ENCODE measurements at places on chromosomes 3 and 15.

DNA sequence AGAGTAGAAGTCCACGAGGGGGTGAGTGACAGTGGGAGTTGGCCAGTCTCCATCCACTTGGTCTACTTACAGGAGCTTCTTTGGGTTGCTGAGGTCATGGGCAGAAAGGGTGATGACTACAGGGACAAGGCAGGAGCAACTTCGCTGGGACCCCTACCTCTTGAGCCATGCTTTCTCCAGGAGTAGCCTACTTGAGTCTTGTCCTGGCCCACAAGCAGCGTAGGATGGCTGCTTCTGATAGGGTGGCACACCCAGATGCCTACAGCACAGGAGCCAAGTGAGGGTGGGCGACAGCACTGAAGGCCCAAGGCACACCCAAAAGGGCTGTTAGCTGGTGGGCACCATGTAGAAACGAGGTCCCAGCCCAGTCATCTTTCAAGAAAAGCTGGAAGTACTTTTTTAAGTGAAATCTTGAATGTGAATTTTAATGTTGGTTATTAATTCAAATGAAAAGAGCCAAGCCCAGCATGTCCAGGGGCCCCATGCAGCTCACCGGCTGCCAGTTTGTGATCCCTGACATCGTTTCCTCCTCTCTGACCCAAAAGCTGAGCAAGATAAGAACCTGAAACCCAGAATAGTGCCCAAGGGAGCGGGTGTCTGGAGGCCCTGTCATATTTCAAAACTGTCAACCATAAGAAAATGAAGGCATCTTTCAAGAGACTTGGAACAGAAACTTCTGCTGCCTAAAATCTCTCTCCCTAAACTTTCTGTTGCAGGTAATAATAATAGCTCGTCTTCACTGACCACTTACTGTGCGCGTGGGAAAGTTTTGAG, 2.2 kb upstream of the CPEB1 start:
- DNase-seq, result no peak

GRCh38 chr3:49469037-49469935, 781 bp upstream of the DAG1 start:
- DNase-seq, result no peak

DNA sequence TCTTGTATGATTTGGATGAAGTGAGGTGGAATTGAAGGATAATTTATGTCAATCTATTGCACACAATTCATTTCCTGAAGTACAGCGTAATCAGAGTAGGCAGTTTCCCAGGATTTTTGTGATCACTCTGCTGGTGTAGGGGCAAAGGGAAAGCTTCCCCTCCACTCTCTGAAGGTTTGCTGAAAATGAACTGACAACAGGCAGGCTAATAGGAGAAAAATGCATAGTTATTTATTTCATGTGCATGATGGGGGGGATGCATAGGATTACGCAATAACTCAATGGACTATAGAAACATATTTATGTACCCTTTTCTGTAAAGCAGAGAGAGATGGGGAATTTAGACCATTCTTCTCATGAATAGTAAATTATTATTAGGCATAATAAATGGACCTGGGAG, 872.9 kb downstream of the NAALADL2 start:
- no peak for DNase-seq

DNA sequence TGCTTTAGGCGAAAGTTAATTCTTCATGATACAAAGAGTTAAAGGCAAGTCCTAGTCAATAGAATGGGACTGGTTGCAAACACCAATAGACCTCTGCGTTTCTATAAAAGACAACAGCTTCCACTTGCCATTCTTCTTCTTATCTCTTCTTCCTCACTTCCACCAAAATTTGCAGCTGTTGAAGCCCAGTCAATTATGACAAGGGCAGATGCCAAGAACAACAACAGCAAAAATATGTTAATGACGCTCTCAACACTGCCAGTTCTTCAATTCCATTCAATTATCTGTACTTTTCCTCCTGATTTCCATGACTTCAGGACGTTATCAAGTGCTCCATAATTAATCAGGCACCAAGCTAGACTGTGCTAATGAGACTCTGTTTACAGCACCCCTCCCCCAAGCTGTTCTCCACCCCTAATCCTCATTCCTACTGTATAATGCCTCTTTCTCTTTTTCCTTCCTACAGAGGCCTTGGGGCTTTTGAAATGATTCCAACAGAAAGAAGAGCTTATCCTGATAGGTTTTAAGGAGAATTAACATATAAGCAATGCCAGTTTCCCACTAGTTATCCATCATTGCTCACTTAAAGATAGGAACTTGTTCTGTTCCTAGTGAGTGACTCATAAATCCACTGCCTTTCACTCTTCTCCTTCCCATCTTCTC, 1160.5 kb downstream of the IGSF11 start:
- DNase-seq, result no peak

DNA sequence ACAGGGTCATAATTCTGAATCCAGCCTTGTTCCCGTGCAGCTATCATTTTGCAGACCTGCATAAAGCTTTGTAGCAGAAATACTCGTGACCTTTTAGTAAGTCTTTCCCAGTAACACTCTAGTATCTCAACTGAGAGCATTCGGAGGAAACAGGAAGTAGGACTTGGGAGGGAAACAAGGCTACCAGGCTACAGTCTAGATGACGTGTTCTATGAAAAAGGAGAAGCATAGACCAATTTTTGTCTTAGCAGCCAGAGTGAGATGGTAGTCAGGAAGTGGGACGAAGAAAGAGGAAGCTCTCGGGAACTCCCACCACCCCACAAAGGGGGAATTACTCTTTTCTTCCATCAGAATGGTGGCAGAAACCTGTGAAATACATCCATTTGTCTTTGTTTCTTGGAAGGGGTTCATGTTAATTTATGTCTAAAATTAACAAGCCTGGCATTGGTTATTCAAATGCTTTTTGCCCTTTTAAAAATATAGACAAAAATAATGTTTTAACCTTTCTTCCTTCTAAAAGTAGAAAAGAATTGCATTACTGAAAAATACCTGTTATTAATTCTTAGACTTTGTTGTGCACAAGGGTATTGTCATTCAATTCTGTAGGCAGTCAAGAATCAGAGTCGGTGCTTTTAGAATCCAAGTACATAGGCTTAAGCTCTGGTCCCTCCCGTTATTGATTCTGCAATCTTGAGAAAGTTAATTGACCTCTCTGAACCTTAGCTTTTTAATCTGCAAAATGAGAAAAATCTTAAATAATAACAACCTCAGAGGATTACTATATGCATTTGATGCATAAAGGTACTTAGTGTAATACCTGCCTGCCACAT, 1.6 kb upstream of the SUCNR1 start:
- DNase-seq, result no peak

DNA sequence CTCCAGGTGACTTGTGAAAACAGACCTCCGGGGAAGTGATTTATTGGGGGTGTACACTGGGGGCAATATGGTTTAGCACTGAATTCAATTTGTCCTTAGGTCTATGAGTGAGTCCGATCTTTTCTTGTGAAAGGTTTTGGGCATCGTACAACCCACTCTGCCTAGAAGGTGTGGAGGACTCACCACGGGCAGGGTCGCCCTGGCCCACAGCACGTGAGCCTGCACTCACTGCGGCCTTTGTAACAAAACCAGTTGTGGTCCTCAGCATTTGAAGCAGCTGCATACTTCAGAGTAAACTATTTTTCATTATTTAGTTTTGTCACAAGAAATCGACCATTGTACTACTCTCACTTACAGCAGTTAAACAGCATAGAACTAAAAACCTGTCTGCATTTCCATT, 72.6 kb upstream of the BLM start:
- no peak for DNase-seq

DNA sequence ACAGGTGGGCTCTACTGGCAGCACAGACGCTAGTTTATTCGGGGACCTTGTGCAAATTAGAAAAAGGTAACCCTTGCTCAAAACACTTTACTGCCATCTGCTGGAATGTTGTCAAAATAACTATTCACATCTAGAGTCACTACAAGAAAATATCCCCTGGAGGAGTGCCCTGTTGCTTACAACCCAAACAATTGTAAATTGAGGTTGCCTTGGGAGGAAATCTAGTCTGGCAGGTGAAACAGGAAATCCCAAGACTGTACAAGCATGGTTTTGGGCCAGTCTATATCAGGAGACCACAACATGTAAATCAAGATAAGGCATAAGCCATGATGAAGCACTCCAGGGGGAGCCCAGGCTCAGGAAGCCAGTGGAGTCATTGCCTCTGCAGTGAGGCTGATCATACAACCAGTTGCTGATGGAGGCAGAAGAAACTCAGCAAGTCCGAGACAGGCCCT, 136.8 kb upstream of the ACP3 start:
- no peak for DNase-seq

GRCh38 chr3:149151843-149152242, 22.4 kb downstream of the HPS3 start:
- DNase-seq, result no peak

Measured in central memory CD8-positive, alpha-beta T cell (primary cell).